NCI-H1105 treated with DMSO at 0.1 percent for 48 hours (cell line): ENCODE measurements at places on chromosomes 6 and 20.

GRCh38 chr6:151627689-151628444 is 134.1 kb downstream of the CCDC170 start:
- DNase-seq = peak; percentile 59

DNA sequence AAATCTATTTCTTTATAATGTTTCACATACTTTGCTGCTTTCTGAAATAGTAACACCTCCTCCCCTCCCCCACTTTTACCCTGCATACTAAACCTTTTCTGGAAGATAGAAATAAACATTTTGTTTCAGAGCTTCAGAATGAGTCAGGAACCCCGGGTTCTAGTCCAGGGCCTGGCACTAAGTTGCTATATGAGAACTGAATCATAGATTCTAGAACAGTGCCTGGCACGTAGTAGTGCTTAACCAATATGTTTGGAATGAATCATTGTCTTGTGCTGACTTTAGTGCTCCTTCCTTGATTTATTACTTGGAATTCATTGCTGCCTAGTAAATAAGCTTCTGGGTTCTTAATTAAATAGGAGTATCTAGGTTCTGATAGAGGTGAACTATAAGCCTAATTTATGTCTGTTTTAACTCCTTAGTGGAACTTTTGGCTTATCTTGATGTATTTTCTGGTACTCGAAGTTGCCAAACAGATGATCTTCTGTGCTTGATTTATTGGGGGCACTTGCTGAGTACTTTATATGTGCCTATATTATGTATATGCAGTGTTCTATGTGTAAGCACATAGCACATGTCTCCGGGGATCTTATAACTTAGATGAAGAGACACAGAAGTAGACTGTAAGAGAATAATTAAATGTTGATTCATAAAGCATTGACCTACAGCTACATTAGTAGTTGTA is 18.6 kb downstream of the TAB2 start:
- DNase-seq = no peak

GRCh38 chr20:63747622-63748069 is 8.1 kb downstream of the SLC2A4RG start:
- no peak for DNase-seq

DNA sequence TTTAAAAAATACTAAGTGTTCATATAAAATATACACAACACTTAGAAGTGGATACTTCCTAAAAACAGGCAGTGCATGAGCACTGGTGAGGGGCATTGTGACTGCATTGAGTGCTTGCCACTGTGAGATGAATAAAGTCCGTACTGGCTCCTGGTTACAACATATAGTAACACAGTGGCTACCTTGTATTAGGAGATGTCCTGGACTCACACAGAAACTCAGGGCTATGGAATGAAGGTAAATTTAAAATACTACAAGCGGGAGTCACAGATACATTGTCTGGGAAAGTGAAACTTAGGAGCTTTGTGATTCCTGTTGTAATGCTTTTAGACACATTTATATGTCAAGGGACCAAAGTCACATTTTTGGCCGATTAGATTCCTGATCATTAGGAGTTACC is 36.5 kb upstream of the HLA-G start:
- no peak for DNase-seq

DNA sequence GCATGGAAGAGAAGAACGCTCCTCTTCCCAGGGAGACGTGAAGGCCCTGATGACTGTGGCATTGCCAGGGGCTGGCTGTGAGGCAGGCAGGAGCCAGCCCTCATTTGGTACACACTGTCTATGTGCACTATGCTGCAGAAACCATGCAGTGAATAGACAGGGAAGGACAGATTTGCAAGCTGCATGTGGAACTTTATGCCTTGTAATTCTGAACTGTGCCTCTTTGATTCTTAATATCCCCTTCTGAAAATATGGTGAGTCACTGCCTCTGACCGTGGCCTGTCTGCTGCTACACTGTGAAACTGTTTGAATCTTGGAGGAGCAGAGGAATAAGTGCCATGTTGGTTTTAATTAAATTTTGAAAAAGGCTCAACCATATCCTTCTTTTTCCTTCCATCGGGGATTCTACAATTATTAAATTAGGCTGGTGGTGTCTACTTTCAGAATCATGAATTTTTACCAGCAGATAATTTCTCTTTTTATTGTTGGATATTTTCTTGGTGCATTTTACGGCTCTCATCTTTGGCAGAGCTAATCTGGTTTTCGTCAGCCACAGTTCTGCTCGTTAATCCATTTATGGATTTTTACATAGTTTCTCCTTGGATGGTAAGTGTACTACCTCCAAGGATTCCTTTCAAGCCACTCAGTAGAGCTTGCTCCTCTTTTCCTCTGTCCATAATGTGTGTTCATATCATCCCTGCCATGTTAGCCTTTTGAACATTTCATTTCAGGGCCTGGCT is 301.0 kb upstream of the SLC35B3 start:
- no peak for DNase-seq

- DNase-seq = no peak
Measured at GRCh38 chr6:45645302-45645701, 267.6 kb upstream of the SUPT3H start.

DNA sequence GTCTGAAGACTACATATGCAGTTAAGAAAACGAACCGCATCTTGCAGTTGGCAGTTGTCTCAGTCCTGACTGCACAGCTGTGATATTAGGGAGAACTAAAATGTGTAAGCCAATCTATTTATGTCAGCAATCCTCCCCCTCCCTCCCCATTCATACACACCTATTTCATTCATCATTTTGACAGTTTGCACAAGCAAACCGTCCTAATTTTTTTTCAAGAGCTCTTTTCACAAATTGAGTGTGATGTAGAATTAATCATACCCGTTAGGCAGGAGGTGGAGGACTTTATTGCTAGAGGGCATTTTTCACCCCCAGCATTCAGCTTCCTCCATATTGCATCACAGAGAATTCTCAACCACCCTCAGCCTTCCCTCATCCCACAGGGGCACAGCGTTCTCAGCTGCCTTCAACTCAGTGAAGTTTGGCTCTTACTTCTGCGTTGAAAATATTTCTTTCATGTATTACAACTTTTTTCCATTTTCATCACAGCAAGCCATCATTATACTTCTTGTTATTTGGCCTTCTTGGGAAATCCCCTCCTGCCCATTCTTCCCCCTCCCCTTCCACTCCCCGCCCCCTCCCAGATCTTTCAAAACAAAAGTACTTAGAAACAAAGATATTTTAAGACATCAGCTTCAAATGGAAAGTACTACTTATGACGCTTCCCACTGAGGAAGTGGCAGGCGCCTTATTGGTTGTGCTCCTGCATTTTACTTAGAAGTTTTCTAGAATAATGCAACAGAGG is 37.5 kb downstream of the NOX3 start:
- peak; percentile 81 for DNase-seq

- DNase-seq = no peak
Measured at GRCh38 chr6:163904186-163904585, 489.7 kb downstream of the QKI start.

GRCh38 chr6:22332711-22333110 is 35.9 kb upstream of the PRL start:
- DNase-seq = no peak
